ENCODE measurements at places on chromosomes 16 and 17.

DNA sequence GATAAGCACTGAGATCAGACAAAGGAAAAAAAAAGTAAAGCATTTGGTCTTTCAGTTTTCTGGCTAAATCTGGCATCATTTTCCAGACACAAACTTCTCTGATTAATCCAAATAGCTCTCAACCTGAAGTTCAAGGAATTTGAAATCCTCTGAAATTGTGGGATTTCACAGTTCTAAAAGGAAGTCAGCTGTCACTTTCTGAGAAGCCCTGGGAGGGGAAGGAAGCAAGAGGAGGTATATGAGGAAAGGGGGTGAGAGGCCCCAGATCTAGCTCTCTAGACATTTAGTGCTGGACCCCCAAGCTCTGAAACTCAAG, 17.5 kb upstream of the HOXB9 start:
- no peak for DNase-seq

- DNase-seq, result no peak
Measured at GRCh38 chr16:30923554-30924075, at the start of gene FBXL19. TSS of gene FBXL19 (plus strand) at chr16:30923572. CDS start at chr16:30925755, 2,183 bp downstream.

DNA sequence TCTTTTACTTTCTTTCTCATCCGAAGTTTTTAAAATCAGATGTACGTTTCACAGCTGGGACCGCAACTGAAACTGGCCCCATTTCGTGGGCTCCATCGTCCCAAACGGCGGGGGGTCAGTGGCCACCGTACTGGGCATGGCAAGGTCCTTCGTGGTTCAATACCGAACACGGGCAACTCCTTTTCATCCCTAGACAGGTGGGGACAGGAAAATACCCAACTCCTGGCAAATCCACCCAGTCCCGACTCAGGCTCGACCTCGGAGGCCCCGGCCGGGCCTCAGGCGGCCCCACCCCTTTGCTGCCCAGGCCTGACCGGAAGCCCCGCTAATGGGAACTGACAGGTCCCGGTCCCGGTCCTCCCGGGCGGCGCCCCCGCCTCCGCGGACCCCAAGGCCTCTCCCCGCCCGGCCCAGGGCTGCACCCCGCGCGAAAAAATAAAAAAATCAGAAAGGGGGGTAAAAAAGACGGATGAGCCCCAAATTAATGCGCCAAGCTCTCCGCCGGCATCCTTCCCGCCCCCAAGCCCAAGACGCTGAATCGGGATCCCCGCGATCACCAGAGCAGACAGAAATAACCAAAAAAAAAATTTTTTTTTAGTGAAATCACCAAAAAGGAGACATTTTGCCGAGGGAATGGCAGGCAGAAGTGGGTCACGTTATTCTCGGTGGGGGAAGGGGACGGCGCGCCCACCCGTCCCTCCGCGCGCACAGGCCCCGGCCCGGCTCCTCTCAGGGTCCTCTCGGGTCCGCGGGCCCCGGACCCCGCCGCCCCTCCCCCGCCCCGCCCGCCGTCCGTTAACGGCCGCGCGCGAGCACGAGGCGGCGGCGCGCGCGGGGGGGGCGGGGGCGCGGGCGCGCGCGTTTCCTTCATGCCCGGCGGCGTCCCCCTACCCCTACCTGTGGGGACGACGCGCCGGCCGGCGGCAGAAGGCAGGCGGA, 562 bp downstream of the ZC3H7A start:
- DNase-seq, result peak; percentile 28

DNA sequence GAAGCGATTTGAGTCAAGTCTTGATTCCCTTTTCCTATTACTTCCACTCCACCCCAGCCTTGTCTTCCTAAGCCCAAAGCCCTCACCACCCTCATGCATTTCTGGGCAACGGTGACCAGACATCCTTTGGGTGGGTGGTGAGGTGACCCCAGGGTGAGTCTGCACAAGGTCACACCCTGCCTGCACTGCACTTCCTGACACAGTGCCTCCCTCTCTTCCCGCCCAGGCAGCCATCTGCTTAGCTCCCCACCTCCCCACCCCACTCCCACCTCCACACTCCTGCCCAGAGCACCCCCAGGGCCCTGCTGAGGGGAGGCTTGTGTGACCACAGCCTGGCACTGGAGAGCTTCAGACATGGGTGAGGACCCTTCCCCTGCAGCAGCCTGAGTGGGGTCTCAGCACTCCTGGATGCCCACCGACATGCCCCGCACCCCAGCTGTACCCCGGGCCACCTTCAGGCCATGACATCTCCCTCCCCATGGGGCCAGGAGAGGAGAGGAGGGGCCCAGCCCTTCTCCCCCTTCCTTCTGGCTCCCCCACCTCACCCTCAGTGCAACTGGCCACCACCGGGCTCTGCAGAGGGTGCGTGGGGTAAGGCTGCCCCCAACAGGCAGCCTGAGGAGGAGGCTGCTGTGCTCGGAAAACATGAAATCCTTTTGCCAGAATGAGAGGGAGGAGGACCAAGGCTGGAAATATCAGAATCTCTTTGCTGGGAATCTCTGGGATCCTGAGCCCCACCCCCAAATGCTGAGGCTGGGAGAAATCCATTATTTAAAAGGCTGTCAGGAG, 68.6 kb downstream of the CCT6B start:
- DNase-seq, result peak; percentile 53

DNA sequence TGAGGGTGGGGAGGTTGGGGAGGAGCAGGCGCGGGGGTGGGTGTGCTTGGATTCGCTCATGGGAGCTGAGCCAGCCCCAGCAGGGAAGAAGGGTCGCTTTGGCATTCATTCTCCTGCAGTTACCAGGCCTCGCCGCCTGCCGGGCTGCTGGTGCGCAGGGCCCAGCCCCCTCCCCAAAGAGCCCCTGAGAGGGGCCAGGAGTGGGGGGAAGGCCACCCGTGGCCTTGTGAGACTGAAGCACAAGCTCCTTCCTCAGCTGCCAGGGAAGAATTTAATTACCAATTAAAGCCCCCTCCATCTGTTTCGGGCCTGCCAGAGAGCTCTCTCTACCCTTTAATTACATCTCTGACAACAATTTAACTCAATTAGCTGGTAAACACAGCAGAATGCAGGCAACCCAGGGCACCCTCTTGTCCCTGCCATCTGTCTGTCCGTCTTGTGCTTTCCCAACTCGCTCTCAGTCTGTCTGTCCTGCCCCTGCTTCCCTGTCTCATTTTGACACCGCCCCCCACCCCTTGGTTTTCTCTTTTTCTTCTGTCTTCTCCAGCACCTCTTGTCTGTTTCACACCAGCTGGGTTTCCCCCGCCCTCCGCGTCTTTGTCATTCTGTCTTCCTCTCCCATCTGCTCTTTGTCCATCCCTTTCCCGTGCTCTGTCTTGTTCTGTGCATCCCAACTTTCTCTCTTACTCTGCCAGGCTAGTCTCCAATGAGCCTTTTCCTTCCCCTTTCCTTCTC, 32.7 kb downstream of the CDK5RAP3 start:
- no peak for DNase-seq

Measured in RPMI8226 (cell line).